Calu3 (cell line): ENCODE measurements at places on chromosomes 16 and 17.

GRCh38 chr16:65658787-65659220 is 536.9 kb upstream of the CDH11 start:
- DNase-seq, result no peak

- no peak for DNase-seq
Measured at GRCh38 chr17:39816272-39816671, 47.8 kb downstream of the IKZF3 start.

GRCh38 chr17:49616601-49617131 is 41.0 kb downstream of the NXPH3 start:
- no peak for DNase-seq

DNA sequence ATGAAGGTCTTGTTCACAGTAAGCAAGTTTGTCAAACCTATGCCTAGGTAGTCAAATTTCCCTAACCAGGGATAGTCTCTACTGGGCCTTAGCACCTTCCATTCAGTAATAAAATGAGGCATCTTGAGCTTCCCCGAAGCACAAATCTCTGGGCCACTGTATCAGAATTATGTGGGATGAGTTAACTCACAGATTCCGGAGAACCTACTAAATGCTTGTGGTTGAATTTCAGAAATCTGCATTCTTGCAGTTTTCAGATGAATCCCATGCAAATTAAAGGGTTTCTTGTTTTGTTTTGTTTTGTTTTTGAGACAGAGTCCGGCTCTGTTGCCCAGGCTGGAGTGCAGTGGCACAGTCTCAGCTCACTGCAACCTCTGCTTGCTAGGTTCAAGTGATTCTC is 478.8 kb upstream of the HSBP1 start:
- DNase-seq, result no peak

DNA sequence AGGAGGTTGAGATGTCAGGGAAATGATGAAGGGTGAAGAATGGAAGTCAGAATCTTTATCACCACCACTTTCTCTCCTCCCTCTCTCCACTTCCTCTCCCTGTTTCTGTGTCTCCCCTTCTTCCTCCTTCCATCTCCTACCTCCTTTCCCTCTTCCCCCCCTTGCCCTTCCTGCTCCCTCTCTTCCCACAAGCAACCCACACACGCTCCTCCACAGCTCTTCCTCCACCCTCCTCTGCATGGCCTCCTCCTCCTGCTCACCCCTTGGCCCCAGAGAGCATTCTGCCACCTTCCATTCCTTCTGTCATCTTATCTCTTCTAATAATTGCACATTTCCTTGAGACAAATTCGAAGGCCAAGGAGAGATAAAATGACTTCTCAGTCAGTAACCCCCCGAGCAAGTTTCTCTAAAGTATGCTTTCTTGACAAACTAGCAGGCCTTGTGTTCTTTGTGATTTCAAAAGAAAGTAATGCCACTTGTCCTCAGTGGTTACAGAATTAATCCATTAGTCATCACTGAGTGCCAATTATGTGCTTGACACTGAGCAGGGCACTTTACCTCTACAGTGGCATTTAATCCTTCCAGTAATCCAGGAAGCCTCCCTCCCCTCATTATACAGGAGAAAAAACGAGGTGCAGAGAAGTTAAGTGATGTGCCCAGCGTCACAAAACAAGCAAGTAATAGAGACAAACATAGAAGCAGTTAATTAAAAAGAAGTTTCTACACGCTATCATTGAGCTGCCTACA is 72.3 kb upstream of the CCL1 start:
- DNase-seq, result no peak
